Astrocyte of the spinal cord (primary cell): ENCODE measurements at places on chromosomes 13 and 19.

- no peak for DNase-seq
These were observed 2.2 kb upstream of the TNFSF13B start for GRCh38 chr13:108267347-108267746.

- no peak for DNase-seq
These were observed 153.8 kb upstream of the UQCRFS1 start for GRCh38 chr19:29366757-29367156.

GRCh38 chr13:93360021-93360420 is 133.4 kb downstream of the GPC6 start:
- DNase-seq, result no peak

DNA sequence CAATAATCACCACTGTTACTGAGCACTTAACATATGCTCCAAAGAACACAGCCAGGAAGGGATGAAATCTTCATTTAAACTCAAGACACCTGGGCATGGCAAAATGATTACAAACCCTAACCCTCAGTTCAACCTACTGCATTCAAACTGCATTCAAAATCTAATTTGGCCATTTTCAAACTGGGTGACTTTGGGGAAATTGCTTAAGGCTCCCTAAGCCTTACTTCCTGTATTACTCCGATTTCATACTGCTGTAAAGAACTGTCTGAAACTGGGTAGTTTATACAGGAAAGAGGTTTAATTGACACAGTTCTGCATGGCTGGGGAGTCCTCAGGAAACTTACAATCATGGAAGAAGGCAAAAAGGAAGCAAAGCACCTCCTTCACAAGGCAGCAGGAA is 50.4 kb downstream of the CBY2 start:
- DNase-seq, result no peak

DNA sequence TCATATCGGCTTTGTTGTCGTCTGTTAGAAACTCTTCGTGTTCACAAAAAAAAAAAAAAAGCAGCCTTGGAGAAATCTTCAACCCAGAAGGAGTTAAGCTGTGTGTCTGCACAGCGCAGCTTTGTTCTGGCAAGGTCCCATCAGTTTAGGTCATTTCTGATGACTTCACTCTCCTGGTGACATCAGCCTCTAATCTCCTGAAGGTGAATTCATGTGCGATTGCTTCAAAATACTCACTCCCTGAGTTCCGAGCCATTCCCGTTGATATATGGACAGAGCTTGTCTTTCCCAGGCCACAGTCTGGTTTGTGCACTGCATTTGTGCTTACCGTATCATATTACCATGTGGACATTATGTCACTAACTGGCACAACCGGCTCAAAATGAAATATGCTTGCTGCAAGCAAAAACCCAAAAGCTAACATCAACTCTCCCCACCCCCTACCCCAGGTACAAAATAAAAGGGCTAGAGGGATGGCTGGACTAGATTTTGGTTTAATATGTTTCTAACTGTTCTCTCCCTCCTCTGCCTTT is 342.4 kb downstream of the KCNRG start:
- DNase-seq, result peak; percentile 87

- peak; percentile 68 for DNase-seq
These were observed 112.3 kb downstream of the VWA8 start for GRCh38 chr13:41848435-41849255.

- no peak for DNase-seq
These were observed 2.9 kb upstream of the IRS2 start for GRCh38 chr13:109789262-109789661.

GRCh38 chr19:32240316-32240715 is 105.1 kb upstream of the ZNF507 start:
- no peak for DNase-seq

GRCh38 chr19:43105496-43105895 is 23.0 kb upstream of the PSG2 start:
- DNase-seq, result no peak

- peak; percentile 37 for DNase-seq
These were observed 3.9 kb upstream of the GPR183 start for GRCh38 chr13:99311137-99311536.
